Epithelial cell of proximal tubule (primary cell): ENCODE measurements at places on chromosomes 11 and 22. TPM values are rescaled to one million over a fixed set of nuclear protein-coding genes. Genes with fewer than 3 reads are reported as not detected.

The ANKRD42 gene
- 5.3 and 7.0 TPM in 2 replicates for total RNA-seq

GRCh38 chr11:120577624-120578363, 66.2 kb downstream of the GRIK4 start:
- DNase-seq: no peak

The DCHS1 gene
- total RNA-seq: 1.2 and 1.8 TPM in 2 replicates

The ADAMTS15 gene
- total RNA-seq: 0.58 and 2.4 TPM in 2 replicates

GRCh38 chr22:23071230-23072076, 1.1 kb downstream of the GNAZ start:
- DNase-seq: no peak

DNA sequence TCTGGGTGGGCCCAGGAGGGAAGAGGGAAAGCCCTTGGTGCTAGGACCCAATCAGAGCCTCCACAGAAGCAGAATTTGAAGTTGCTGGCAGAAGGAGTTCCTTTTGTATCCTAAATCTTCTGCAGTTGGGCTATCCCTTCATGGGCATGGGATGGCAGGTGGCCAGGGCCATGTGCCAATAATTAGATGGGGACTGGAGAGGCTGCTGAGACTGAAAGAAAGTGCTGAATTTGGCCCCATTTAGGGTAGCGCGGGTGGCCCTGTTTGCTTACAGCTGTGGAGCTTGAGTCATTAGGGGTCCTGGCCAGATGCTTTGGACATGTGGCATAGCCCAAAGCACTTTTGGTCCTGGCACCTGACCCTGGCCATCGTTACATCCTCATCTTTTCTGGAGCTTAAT, 27.1 kb downstream of the PARVA start:
- no peak for DNase-seq
